Left ventricle myocardium superior (tissue), 1 donor: ENCODE measurements at places on chromosomes 2 and 18. TPM values are rescaled to one million over a fixed set of nuclear protein-coding genes. Genes with fewer than 3 reads are reported as not detected.

The BABAM2 gene
- total RNA-seq: 56.8 TPM

The CYP1B1 gene
- 16.9 TPM for total RNA-seq

The ELAC1 gene
- 4.3 TPM for total RNA-seq

The C2orf72 gene
- total RNA-seq: 0.07 TPM

The AQP12B gene
- not detected for total RNA-seq

The NCKAP1 gene
- 141 TPM for total RNA-seq
